NCI-H510A (cell line): ENCODE measurements at places on chromosomes 3 and 15.

DNA sequence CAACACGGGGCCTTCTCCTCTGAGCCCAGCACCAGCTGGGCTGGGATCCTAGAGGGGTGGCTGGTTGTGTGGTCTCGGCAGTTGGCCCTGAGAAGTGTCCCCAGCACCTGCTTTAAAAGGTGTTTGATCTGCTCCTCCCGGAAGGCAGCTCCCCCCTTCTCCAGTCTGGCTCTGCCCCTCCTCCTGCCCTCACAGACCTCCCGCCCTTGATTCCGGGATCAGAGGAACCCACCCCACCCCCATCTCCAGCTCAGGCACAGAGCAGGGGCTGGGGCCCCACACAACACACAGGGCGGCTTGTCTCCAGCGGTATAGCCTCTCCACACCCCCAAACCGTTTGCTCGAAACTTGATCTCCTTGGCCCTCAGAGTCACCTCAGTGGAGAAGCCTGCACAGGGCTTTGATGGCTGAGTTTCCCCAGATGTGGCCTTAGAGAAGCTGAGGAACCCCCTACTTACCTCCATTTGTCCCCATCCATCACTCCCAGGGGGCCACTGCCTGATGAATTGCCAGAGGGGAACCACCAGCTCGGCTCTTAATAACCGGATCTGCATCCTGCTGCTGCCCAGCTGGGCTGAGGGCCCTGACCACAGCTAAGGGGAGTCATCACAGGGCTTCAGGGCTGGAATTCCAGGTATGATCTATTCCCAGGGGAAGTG, 6.4 kb upstream of the STRA6 start:
- peak; percentile 72 for DNase-seq

DNA sequence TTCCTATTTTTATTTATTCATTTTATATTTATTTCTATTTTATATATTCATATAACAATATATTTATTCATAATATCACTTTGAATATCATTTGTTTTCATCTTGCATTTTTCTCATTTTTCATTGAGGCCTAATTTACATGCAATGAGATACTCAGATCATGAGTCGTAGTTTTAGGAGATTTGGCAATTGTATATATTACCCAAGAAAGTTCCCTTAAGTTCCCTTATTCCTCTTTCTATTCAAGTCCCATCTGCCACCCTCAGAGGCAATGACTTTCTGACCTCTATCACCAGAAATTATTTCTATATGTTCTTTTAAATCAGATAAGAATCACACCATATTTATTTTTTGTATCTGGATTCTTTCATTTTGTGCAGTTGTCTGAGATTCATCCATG, 329.1 kb upstream of the TPRG1 start:
- no peak for DNase-seq

DNA sequence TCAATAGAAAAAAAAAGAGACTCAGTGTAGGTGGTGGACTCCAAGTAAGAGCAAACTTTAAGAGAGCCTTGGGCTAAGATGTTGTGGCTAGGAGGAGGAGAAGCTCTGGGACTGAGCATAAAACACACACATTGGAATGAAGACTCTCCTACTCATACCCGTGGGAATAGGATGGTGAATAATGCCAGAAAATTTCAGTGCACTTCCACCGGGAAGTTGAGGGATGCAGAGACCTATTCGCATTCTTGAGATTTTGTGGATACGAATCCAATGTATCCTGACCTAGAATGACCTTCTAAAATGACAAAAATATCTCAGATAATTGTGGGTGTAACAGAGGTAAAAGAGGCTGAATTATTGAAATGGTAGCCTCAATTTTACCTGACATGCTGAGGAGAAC, 388.7 kb upstream of the SGO1 start:
- no peak for DNase-seq

DNA sequence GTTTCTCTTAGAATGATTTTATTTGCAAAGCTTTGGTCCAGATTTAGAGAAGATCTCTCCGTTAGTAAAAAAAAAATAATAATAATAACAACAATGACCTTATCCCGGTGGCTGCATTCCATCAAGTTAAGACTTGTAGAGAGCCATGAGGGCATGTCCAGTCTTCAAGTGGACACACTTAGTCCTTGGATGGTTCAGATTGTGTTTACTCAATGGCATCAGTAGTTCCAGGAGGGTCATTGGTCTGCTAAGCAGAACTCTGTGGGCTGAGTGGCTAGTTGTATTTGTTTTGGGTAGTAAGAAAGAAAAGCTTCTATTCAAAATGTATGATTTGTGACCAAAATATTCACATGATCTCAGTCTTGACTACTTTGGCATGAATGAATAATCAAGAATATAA, 116.3 kb upstream of the UBE2E2 start:
- DNase-seq: no peak

- no peak for DNase-seq
These were observed 19.5 kb downstream of the LIPH start for GRCh38 chr3:185532901-185533300.

GRCh38 chr15:82552861-82553260, 12.6 kb upstream of the RPS17 start:
- no peak for DNase-seq

GRCh38 chr3:196122021-196122687, 40.3 kb upstream of the TFRC start:
- no peak for DNase-seq

DNA sequence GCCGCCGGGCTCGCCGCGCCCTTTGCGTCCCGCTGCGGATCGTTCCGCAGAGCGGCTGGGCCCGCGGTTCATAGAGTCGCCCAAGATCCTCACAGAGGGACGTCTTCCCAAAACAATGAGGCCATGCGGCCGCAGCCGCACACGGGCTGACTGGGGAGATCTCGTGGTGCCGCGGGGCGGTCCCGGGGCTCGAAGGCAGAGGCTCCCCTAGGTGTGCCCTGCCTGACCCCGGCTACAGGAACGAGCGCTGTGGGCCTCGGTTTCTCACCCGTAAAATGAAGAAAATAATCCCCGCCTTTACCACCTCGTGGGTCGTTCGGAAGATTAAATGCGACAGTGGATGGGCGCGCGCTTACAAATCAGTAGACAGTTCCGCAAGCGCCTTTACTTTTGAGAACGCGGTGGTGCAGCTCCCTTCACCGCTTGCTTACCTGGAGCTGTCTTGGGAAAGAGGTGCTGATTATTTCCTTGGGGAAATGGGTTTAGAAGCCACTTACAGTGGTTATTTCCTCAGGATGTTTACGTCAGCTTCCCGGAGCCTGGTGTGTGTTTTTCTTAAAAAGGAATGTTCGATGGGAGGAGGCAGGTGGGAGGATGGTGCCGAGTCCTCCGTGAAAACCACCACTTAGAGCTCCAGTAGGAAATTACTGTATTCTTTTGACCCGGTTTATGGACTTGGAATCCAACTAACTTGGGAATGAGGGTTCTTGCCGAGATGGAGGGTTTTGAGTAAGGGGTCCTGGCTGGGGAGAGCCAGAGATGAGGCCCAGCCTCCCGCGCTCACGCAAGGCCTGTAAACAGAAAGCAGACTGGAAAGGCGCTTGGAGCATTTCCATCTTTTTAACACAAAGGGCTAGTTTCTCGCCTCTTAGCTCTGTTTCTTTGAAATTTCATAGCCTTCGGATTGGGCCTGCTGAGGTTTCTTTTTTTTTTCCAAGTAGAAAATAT, 1.9 kb upstream of the MEX3B start:
- DNase-seq: no peak

GRCh38 chr3:71156062-71156665, 427.4 kb downstream of the FOXP1 start:
- no peak for DNase-seq

DNA sequence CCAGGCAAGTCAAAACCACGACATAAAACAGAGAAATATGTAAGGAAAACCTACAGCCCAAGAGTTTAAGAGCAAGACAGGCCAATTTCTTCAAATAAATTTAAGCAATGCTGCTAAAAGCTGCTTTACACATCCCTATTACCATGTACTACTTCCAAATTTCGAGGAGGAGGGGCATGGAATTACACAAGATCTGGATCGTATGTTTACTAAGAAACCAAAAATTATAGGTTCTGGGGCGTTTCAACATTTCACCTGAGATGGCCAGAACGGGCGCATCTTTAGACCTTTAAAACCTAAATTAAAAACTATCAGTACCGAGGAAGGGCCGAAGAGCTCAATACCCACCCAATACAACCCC, 664 bp upstream of the NR2C2 start:
- DNase-seq: no peak

GRCh38 chr3:22542311-22542710, 660.8 kb upstream of the UBE2E2 start:
- no peak for DNase-seq

GRCh38 chr15:69744391-69745162, 292.0 kb downstream of the RPLP1 start:
- DNase-seq: no peak

- no peak for DNase-seq
These were observed 910.0 kb upstream of the ROBO1 start for GRCh38 chr3:80677796-80678195.

DNA sequence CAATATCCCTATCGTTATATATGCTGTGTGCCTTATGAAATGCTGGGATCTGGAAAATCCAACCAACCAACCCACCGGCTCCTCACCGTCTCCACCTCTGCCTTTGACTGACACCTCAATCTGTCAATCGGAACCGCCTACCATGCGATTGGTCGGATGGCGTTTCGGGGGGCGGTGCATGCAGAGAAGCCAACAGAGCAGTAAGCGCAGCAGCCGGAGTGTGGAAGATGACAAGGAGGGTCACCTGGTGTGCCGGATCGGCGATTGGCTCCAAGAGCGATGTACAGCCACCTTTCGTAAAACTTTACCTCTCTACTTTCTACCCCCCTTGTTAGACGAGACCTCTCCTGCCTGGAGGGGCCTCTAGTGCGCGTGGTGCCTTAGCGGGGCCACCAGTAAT, 6.3 kb downstream of the CLK3 start:
- DNase-seq: no peak

GRCh38 chr3:87491843-87492242, 215.5 kb upstream of the POU1F1 start:
- DNase-seq: no peak

GRCh38 chr3:25427563-25427941, 511 bp upstream of the RARB start:
- DNase-seq: no peak

DNA sequence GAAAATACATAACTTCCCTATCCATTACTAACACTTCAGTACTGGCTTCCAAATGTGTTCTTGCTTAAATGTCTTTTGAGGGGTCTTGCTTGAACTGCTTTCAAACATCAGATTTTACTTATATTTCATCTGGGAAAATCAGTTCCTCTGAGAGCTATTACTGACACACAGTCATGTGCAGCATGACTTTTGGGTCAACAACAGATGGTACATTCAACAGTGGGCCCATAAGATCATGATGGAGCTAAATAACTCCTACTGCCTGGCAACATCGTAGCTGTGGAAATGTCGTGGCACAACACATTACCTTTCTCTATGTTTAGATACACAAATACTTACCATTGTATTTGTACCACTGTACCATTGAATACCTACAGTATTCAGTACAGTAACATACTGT, 43.8 kb downstream of the WWTR1 start:
- no peak for DNase-seq

- no peak for DNase-seq
These were observed 81.3 kb downstream of the PCSK6 start for GRCh38 chr15:101407966-101408775.

DNA sequence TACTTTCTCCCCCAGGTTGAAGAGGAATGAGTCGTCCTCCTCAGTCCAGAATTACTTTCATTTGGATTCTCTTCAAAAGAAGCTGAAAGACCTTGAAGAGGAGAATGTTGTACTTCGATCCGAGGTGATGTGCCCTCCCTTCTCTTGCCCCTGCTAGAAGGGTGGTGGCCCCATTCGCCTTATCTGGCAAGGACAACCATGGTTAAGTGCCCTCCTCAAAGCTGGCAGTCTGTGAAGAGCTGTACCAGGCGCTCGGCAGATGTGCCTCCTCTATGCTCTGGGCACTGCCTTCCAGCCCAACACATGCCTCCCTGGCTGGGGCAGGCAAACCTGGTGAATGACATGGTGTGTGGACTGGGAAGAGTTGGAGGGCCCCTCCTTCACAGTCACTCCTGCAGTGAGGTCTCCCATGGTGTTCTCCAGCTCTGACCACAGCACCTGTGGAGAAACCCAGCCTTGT, 77.0 kb downstream of the CCK start:
- DNase-seq: no peak

- no peak for DNase-seq
These were observed 50.6 kb downstream of the KBTBD8 start for GRCh38 chr3:67048715-67049074.

DNA sequence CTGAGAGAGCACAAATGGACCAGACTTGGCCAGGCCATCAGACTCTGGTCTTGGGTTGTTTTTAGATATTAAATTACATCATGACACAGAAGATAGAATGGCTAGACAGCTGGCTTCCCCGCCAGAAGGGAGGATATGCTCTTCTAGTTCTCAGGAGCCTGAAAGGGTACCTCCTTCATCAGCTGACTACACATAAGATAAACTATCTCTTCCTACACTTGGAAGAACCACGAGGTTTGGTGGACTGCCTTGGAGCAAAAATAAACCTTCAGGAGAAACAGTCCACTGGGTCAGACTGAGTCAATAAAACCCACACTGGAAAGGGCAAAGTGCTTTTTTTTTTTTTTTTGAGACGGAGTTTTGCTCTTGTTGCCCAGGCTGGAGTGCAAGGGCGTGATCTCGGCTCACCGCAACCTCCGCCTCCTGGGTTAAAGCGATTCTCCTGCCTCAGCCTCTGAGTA, 26.3 kb upstream of the DYNC1LI1 start:
- DNase-seq: no peak

- no peak for DNase-seq
These were observed 656 bp downstream of the SLMAP start for GRCh38 chr3:57756528-57757401.

- no peak for DNase-seq
These were observed 218.4 kb downstream of the ARRDC4 start for GRCh38 chr15:98178861-98179260.

- DNase-seq: no peak
These were observed 313.3 kb downstream of the MECOM start for GRCh38 chr3:169350228-169350627.

DNA sequence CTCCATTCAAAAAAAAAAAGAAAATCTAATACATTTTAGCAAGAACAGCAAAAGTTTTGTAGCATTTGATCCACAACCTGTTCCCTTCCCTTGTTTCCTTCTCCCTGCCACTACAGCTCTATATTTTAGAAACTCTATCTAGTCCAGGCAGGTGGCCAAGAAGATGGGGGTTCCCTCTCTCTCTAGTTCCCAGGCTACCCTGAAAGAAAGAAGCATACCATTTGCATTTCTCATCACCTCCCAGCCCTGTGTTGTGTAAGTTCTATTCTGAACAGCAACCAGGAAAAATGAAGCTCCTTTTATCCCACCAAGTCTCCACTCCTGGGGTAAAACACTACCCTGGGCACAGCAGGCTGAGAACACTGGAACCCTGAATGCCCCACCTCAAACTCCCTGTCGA, 100.0 kb downstream of the PCCB start:
- DNase-seq: no peak

DNA sequence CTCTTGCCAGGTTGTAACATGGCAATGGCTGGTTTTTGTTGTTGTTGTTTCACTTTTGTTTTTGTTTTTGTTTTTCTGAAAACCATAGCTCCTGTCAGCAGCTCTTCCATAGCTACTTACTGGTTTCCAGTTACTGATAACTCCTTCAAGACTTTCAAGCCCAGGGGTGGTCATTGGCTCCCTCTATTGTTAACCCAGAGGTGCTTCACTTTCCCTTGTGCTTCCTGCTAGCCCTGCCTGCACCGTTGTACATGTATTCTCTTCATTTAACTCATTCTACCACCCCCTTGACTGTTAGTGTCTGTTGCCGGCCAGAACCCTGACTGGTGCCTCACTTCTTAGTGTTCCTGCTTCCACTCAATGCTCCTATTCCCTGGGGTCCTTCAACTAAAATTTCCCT, 4.2 kb upstream of the TRAT1 start:
- no peak for DNase-seq

GRCh38 chr15:49024840-49025239, 21.4 kb downstream of the SECISBP2L start:
- DNase-seq: no peak
